Stimulated activated CD4-positive, alpha-beta T cell treated with anti-CD3 and anti-CD28 coated beads, Interleukin-15, amount 100 ng/mL, for 1 hour (primary cell): ENCODE measurements at places on chromosomes 12 and 14.

GRCh38 chr12:42332301-42333285, 6.6 kb downstream of the PPHLN1 start:
- no peak for DNase-seq

GRCh38 chr12:33988913-33989312, 33.4 kb upstream of the ALG10 start:
- DNase-seq: no peak

DNA sequence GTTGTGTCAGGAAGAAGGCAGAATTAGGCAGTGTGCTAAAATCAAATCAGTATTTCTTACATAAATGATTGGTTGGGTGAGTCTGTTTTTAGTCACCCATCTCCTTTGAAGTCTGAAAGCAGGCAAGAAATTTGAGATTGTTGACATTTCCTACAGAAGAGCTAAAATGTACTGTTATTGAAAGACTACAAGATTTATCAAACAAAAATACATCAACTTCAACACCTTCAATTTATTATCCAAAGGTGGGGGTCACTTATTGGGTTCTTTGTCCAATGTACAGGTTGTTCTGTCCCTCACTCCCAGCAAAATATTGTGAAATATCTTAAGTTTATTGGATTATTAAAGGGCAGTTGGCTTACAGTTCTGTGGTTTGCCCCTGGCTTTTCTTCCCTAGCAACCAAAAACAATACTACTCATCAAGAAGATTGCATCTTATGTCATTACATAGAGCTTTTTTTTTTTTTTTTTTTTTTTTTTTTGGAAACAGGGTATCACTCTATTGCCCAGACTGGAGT, 20.6 kb upstream of the PKP2 start:
- DNase-seq: no peak

- DNase-seq: no peak
These were observed 63.8 kb downstream of the MVK start for GRCh38 chr12:109637348-109637747.

DNA sequence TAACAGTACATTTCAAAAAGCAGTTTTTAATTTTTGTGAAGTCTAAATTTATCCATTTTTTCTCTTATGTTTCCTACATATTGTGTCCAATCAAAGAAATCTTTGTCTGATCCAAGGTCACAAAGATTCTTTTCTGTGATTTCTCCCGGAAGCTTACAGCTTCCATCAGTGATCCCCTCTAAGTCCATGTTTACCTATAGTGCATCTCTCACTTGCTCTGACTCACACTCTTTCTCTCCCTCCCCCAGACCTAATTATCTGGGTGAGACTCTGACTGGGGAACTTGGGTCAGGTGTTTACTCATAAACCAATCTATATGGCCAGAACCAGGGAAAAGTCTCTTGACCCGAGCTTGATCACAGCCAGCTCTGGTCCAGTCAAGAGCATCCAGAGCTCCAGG, 224.4 kb downstream of the SPTSSA start:
- DNase-seq: no peak

DNA sequence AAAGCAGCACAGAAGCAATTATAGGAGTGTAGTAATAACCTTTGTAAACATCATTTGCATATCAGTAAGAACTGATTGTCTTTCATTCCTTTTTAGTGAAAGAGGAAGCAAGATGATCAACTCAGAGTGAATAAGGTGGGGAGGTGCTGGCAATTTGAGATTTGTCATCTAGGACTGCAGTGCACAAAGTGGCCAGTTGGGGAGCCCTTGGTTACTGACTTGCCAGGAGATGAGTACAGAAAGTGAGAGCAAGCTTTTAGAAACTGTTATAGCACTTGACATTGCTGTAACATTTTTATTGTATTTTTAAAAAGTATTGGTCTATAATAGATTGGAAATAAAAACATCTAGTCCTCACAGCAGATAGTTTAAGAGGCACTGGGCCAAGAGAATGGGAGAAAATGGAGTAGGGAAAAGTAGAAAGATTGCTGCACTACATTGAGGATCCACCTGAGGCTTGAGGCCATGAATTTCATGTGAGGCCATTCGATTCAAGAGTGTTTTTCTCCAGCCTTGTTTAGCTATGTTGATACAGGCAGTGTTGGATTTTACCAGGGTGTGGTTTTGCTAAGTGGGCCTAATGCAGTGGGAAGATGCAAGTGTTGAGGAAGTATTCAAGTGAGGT, 98.2 kb downstream of the SNAPC1 start:
- DNase-seq: peak; percentile 58

- DNase-seq: no peak
These were observed 7.5 kb upstream of the ETFBKMT start for GRCh38 chr12:31651893-31652521.

GRCh38 chr12:207804-208203, 6.2 kb downstream of the SLC6A12 start:
- no peak for DNase-seq

DNA sequence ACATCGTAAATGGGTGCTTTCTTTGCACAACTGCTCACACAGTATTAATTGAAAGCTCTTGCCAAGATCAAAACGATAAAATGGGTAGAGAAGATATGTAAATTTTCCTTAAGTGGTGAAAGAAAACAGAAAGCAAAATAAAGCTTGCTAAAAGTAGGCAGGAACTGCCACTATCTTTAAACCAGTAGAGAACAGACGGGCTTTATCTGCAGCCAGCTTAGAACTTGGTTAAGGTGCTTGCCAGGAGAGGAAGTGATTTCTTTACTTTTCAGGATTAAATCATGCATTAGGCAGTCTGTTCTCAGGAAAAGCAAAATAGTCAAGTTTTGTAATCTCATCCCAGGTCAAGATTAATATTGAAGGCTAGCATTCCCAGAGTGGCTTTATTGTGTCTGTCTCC, 56.9 kb upstream of the CCDC175 start:
- DNase-seq: no peak

- DNase-seq: no peak
These were observed 219.7 kb upstream of the BTG1 start for GRCh38 chr12:92365333-92365732.

DNA sequence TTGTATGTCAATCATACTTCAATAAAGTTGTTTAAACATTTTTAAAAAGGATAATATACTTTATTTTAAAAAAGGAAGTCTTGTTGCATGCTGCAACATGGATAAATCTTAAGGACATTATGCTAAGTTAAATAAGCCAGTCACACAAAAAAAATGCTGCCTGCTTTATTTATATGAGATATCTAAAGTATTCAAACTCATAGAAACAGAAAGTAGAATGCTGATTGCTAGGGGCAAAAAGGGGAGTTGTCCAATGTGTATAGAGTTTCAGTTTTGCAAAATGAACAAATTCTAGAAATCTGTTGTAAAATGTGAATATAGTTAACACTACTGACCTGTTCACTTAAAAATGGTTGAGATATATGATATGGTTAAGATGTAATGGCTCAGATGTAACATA, 8.7 kb downstream of the KLRC4 start:
- DNase-seq: no peak

DNA sequence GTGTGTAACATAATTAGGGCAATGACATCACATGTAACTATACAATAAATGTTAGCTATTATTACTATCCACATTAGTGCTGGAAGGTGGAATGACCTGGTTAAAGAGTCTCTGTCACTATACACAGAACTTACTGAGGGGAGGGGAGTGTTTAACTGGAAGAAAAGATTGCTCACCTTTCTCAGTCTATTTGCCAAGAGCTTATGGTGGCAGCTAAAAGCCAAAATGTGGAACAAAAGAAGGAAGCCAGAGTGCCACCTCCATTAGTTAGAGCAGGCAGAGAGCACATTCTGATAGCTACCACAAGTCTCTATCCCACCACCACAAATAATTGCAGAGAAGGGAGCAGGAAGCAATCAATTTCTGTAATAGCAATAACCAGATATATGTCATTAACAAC, 124.4 kb downstream of the MED13L start:
- DNase-seq: no peak

- no peak for DNase-seq
These were observed 5.0 kb downstream of the RASAL1 start for GRCh38 chr12:113130457-113131135.

DNA sequence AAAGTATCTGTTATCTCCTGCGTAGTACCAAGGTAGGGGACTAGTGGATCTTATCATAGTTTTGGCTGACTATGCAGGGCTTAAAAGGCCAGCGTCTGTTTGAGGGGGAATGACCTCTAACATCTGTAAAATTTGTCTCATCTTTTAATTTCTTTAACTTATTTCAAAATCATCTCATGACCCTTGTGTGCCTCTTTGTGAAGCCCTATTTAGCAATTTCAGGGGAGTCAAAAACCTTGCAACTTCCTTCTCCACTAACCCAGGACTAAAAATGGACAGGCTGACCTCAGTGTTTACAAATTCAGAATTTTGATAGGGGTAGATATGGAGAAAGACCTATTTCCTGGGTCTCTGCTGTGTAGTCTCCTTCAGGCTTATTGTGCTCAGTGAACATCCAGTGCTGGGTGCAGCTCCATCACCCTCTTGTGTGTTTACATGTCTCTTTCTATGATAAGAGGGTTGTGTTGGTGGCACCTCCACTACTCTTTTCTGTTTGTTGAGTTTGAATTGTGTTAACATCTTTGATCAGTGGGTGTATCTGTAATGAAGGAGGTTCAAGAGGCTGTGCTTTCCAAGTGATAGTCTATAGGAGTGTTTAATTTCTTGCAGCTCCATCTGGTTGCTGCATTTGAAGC, 14.3 kb downstream of the NECAP1 start:
- DNase-seq: no peak

GRCh38 chr14:34650786-34651584, 21.0 kb upstream of the SNX6 start:
- DNase-seq: no peak

DNA sequence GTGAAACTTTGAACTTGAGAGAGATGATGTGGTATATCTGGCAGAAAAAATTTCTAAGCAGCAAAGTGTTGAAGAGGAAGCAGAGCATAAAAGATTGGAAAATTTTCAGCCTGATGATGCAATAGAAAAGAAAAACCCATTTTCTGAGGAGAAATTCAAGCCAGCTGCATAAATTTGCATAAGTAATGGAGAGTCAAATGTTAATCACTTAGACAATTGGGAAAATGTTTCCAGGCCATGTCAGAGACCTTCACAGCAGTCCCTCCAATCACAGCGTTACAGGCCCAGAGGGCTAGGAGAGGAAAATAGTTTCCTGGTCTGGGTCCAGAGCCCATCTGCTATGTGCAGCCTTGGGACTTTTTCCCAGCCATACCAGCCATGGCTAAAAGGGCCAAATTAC, 469.0 kb upstream of the FOXG1 start:
- DNase-seq: no peak

DNA sequence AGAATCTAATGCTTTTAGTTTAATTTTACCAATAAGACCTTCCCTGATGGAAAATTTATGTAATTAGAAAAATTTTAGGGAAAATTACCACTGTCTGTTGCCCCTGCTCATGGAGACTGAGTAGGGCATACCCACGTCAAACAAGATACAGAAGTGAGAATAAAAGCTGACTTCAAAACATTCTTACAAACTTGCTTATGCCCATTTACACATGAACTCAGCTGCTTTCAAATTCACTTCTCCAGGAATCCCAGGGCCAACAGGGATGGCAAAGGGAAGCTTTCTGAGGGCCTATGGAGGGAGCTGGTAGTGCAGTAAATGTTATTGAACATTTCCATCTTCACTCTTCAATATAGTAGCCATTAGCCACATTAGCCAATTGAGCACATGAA, 4.8 kb upstream of the NINJ2 start:
- DNase-seq: no peak

DNA sequence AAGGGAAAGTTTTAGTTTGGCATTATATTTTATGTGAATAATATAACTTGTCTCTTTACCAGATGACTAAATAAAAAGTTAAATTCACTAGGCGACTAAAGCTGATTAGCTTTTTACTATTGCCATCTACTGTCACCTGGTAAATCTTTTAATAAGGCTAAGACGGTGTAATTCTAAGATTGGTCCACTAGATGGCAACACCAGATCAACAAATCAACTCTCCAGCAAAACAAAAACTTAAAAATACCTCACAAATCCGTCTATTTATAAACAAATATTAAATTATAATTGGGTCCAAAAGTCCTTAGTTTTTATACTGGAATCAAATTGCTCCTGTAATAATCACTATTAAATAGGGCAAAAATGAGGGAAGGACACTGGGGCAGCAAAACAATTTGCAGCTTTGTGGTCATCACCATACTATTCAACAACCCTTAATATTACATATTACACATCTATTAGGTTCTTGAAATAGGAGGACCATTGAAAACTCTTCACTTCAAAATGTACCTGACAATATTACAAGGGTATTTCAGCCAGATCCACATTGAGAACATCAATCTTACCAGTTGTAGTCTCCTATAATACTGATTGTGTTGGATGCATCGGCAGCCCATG, 47.9 kb downstream of the GALC start:
- no peak for DNase-seq

DNA sequence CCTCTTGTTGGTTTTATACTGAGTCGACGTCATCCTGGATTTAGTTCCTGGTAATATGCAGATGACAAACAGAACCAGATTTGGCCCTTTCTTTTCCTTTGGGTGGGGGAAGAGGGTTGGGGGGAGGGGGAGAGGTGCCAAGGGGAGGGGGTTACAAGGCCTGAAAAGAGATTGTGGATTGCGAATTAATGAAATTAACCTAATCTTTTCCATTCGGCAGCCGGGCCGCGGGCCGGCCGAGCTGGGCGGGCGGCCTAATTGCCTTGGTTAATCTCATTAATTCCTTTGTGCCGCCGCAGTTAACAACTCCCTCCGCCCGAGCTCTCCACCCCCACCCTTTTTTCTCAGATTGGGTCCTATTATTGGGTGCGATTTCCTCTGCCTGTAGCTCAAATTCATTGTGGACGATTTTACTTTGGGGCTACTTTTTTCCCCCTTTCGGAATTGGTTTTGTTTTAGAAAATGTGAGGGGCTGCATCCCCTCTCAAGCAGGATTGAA, 387 bp upstream of the GSC start:
- DNase-seq: no peak

- no peak for DNase-seq
These were observed 111.8 kb downstream of the PLEKHG7 start for GRCh38 chr12:92814584-92814983.

DNA sequence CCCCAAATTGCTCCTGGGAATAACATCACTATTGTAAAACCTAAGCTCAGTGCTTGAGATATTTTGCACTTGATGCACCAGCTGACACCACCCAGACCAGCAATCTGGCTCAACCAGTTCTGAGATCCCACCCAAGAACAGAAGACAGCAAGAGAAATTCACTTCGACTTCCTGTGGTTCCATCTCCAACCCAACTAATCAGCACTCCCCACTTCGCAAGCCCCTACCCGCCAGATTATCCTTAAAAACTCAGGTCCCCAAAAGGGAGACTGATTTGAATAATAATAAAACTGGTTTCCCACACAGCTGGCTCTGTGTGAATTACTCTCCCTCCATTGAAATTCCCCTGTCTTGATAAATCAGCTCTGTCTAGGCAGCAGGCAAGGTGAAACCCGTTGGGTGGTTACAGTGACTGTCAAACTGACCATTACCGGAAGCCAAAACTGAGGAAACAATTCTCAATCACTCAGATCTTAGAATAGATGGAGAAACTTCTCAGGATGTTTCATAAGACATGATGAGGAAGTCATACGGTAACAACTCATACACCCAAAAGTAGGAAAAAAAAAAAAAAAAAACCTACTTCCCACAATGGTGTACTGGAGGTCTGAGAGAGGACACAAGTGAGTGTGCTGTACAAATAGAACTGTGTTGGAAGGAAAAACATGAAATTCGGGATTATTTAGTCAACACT, 92.4 kb downstream of the TMTC1 start:
- DNase-seq: no peak
